Cerebellar nuclear complex (tissue), 1 donor: ENCODE measurements at places on chromosomes 4 and X.

GRCh38 chrX:69285401-69285877 is 120.2 kb upstream of the PJA1 start:
- DNase-seq, result no peak

DNA sequence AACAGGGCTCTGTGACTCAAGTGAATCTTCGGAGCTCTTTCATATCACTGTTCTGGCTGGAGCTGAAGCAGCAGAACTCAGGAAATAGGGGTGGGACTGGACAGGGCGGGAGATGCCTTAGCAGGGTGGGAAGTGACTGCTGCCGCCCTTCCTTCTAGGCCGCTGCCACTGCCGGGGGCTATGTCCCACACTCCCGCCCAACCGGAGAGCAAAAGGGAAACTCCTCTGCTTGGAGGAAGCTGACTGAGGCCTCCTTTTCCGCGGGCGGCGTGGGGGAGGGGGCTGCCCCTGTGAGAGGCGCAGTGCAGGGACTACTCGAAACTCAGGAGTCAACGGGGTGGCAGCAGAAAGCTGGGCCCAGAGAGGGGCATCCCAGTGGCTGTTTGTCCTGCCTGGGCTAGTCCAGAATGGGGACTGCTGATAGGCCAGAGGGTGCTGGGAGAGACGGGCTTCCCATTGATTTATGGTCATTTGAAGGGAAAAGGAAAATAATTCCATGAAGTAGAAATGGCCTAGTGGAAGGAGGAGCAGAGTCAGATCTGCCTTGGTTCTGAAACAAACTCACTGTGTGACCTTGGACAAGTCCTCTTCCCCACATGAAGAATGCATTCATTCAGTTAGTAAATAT is 36.9 kb downstream of the STARD8 start:
- no peak for DNase-seq

- DNase-seq, result no peak
Observed at GRCh38 chr4:6403400-6403685, 69.1 kb downstream of the PPP2R2C start.

DNA sequence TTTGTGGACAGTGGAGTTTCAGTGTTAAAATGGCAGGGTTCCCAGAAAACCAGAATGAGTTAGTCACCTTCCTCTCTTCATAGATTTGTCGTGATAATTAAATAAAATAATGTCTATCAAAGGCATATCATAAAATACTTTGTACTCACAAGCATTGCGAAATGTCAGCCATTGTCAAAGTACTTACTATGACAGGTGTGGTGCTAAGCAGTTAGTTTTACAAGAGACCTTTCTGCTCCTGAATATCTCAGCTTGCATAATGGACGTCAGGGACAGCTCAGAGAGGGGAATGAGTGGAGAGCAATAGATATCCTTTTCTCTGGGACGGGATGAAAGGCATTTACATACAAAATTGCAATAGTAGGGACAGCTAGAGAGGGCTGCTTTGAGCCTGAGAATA is 560.9 kb downstream of the KCNIP4 start:
- no peak for DNase-seq

DNA sequence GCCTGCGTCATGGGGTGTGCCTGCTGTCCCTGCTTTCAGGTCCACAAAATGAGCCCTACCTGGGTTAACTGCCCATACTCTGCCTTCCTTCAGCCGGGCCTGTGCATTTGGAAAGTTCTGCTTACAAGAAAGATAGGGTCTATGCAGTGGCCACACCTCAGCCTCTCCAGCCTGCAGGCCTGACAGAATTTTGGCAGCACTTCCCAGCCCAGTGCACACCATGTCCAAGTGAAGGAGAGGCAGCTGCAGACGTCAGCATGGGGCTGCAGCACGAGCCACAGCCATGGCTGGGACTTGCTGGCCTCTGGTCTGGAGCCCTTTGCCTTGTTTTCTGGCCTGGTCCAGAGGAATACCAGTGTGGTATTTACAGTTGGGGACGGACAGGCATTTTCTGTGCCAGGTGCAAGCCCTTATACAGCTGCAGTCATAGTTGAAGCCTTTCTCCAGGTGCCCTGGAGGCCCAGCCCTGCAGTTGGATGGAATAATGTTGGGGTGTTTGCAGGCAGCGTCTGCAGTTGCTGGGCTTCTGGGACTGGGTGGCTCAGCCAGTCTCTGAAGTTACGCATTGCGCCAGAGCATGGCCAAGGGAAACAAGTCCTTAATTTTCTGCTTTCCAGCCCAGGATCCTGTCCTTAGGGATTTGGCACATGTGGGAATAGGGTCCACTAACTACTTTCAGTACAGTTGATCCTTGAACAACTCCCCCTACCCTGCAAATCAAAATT is 26.2 kb downstream of the JADE1 start:
- DNase-seq, result no peak

DNA sequence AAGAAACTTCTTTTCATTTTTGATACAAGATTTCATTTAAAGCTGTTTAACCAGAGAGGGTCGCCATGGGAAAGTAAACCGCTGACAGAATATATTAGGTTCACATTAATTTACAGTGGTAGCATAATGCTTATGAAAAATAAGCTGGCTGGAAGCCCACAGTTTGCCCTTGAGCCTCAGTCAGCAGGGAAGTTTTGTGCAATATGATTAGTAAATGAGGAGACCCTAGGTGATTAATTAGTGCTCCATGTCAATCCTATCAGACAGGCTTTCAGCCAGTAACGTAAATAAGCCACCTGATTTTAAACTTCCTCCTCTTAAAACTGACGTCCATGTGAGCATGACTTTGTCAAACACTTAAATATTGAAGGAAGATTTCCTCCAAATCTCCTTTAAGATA is 134.2 kb downstream of the TSPAN5 start:
- DNase-seq, result no peak

- DNase-seq, result no peak
Observed at GRCh38 chr4:89277412-89277811, 30.2 kb downstream of the GPRIN3 start.
